Foreskin keratinocyte (primary cell): ENCODE measurements at places on chromosomes 4 and X. TPM values are rescaled to one million over a fixed set of nuclear protein-coding genes. Genes with fewer than 3 reads are reported as not detected.

- DNase-seq, result no peak
These were observed 461.8 kb downstream of the CENPC start for GRCh38 chr4:67083496-67083895.

DNA sequence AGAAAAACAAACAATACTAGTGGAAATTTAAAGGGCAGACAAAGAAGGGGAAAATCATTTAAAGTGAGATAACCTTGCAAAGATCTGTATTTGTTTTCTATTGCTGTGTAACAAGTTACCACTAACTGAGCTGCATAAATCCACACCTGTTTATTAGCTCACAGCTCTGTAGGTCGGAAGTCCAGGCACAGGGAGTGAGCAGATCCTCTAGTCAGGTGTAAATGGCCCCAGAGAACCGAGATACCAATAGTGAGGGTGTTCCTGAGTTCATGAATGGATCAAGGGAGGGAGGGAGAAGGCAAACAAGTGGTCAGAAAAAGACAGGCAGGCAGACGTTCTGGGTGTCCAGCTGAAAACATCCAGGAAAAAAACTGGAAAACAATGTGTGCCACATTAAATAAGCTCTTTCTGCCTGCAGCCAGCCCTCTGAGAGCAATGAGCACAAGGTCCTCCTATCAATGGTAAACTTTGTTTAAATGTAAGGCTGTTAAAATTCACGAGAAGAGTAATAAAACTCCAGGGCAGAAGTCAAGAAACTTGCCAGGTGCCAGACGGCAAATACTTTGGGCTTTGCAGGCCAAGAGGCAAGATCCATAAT is 25.0 kb downstream of the ADGRA3 start:
- no peak for DNase-seq

- peak; percentile 70 for DNase-seq
These were observed 56.3 kb upstream of the SPRY1 start for GRCh38 chr4:123340381-123340701.

DNA sequence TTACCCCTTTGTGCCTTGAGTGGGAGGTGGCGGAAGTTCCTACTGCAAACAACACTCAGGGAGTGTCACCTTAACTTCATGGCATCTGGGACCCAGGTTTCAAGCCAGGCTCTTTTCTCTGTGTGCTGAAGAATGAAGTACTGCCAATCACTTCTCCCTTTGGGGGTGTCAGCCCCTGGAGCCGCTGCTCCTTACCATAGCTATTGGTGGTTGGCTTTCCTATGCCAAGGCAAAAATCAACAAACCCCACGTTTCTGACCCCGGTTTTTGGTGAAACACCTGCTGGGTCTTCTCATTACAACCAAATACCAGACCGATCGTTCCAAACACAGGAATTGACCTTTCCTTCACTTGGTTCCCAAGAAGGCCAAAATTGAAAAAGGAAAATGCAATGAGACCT is 19.7 kb upstream of the SLC2A9 start:
- no peak for DNase-seq

DNA sequence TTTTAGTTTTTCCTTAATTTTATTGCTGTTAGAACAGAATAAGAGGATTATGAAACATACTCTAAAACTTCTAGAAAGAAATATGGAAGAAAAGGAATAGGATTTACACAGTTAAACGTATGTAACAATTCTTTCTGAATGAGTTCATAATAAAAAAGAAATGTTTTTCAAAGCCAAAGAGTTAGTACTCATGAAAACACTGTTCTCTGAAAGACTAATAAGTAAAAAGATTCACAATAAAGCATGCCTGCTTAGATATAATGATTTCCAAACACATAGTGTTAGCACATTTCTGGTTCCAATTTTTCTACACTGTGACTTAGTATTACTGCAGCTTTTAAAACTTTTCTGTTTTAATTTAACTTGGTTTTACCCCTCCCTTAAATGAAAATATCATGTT is 49.8 kb upstream of the PRSS48 start:
- DNase-seq, result no peak

DNA sequence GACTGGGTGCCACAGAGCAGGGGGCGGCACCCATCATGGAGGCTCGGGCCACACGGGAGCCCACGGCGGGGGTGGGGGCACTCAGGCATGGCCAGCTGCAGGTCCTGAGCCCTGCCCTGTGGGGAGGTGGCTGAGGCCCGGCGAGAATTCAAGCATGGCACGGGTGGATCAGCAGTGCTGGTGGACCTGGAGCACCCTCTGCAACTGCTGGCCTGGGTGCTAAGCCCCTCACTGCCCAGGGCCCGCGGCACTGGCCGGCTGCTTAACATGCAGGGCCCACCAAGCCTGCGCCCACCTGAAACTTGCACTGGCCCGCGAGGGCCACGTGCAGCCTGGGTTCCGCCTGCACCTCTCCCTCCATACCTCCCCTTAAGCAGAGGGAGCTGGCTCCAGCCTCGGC is 258.6 kb downstream of the CENPC start:
- no peak for DNase-seq

DNA sequence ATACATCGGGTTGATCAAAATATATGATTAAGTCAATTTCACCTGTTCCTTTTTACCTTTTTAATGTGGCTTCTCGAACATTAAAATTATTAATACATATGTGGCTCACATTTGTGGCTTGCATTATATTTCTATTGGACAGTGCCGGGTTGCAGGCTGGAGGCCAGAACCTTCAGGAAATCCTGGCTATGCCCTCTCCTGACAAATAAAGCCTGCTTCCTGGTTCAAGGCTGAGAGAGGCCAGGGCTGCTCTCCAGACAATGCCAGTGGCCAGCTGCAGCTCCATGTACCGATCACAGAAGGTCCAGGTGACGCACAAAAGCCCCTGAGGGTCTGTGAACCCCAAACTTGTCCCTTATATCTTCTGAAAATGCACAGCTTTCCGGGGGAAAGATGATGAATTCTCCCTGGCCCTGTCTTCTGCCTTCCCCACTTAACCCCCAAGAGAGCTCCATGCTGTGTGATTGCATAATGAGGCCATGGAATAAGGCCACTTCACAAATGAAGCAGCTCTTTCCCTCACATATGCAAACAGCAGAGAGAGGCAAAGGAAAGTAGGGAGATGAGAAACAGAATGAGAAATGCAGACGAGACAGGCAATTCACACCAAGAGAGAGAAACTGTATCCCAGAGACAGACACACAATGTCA is 241.2 kb downstream of the BCOR start:
- no peak for DNase-seq

The BEND2 gene
- total RNA-seq, result not detected in 2 replicates
